HCT116 (cell line): ENCODE measurements at places on chromosomes 6 and 20.

DNA sequence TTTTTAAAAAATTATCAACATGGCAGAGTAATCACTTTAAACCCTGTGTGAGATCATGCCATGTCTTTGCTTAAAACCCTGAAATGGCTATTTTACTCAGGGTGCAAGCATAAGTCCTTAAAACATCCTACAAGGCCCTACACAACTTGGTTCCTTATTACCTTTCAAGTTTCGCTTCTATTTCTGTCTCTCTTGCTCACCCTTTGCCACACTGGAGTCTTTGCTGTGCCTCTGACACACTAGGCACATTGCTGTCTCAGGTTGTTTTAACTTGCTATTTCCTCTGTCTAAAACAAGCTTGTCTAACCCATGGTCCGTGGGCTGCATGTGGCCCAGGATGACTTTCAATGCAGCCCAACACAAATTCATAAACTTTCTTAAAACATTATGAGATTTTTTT, 55.6 kb downstream of the KIAA0408 start:
- DNase-seq: no peak

GRCh38 chr6:164347455-164347854, 932.9 kb downstream of the QKI start:
- no peak for DNase-seq

GRCh38 chr20:62675156-62675876, 33.0 kb downstream of the SLCO4A1 start:
- no peak for DNase-seq

- DNase-seq: no peak
These were observed 1.8 kb downstream of the RGS19 start for GRCh38 chr20:64077541-64077875.

DNA sequence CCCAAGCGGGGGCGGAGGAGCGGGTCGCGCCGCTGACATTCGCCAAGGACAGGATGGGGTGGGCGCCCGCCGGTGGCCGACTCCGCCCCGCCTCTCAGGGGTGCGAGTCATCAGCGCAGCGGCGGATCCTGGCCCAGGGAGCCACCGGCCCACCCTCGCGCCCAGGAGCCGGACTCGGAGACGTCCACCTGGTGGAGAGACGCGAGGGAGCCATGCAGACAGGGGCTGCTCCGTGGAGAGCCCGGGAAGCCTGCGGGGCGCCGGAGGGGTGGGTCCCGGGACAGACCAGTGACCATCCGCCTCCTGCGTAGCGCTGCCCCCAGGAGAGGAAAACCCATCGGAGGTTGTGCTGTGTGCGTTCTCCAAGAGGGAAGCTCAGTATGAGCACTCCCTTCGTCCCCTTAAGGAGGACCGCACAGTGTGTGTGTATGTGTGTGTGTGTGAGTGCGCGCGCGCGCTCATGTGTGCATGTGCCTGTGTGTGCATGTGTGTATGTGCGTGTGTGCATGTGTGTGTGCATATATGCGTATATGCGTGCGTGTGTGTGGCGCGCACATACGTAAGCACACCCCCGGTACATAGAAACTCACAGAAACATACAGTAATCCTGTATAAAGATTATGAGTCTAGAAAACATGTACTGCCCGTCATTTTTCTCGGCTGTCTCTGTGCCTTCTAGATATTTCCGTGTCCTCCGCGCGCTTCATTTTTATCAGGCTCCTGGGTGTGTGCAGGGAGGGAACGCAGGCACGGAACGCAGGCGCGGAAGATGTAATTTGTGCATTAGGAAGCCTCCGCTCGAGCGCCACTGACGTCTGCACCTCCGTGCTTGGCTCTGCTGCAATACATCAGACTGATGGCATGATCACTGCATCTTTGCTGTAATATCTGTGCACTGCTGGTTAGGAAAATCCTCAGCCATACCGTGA, 158.9 kb downstream of the TBXT start:
- no peak for DNase-seq

DNA sequence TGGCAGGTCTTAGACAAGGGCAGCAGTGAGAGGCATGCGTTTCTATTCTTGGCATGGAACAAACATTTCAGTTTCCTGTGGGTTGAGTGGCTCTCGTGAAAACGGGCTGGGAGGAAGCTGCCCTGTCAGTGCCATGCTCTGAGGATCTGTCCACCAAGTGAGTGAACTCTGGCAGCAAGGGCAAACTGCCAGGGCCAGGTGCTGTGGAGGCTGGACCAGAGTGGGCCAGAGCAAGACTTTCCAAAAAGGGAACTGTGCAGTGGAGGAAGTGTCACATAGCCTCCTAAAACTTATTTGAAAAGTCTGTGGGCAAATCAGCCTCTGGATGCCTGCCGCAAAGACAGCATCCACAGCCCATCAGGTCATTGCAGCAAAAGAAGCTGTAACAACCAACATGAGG, 44.2 kb upstream of the TAB2 start:
- no peak for DNase-seq

GRCh38 chr20:3340443-3340842, 67.0 kb downstream of the DNAAF9 start:
- no peak for DNase-seq

DNA sequence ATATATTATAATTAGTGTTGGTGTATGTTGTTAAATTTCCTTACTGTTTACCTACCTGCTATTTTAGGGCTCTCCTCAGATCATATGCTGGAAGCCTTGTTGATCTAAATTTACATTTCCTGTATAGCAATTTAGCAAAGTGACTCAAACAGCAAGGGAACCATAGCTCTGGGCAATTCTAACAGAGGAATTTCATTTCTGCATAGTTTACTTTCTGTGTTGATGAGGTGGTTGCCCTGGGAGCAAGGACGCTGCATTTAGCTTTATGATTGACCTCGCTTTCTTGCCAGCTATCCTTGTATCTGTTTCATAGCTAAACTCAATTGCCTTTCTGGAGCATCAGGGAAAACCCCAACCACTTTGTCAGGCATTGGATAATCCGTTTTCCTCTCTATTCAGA, 810.8 kb downstream of the GRIK2 start:
- DNase-seq: no peak
